ENCODE measurements at places on chromosomes 2 and 18.

DNA sequence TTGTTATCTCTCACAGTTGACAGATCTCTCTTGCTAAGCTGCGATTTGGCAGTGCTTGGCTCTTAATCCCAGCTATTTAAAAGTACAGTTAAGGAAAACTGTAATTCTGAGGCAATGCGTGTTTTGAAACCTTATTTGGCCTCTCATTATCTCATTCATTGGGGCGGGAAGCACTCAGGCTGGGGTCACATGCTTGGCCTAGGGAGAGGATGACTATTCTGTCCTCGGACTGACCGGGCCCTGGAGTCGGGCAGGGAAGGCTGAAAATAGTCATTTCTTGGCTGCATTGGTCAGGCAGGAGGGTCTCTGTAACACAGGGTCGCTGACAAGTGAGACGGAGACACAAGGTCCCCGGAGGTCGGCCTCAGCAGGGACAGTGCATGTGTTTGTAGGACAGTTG is 20.2 kb upstream of the EMILIN2 start:
- no peak for DNase-seq

GRCh38 chr2:4618141-4618540 is 914.8 kb downstream of the DCDC2C start:
- no peak for DNase-seq

DNA sequence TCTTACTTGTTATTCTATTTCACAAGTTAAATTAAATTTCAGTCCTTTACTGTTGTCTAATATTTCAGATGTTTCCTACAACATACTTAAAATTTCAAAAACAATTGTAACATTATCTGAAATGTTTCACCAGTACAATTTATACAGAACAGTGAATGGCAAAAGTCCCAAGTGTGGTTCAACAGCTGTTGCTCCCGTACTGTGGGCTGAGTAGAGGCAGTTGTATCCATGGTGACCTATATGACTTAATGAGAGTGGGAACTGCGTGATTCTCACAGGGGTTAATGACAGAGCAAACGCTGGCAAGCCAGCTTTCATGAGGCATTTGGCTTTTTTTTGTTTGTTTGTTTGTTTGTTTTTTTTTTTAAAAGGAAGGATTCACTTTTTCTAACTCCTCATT is 5.3 kb upstream of the PLCL1 start:
- no peak for DNase-seq

- DNase-seq, result no peak
Observed at GRCh38 chr2:165587335-165587938, 117.9 kb downstream of the CSRNP3 start.

DNA sequence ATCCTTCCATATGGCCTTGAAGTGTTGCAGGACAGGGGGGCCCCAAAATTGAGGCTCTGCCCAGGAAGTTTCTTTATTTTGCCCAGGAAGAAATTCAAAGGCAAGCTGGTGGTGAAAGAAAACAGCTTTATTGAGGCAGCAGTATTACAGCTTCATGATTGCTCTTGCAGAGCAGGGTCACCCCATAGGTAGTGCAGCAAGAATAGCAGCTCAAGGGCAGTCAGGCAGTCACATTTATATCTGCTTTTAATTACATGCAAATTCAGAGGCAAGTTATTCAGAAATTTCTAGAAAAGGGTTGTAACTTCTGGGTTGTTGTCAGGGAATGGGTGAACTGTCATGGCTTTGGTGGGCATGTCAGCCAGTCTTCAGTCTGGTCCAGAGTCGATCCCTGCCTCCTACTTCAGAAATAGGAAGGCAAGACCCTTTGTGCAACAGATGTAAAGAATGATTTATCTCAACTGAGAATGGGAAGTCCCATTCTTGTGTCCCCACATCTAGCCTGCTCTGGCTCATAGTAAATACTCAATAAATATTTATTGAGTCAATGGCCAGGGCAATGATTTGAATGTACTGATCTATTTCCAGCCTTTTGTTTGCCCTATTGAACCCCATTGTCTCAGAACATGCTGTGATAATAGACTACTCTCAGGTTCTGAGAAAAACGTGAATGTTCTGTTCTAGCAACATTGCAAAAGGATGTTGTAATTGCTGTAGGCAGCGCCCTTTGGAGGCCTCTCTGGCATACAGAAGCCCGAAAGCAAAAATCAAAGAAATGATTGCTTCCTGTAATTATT is 129.8 kb downstream of the MYO3B start:
- DNase-seq, result no peak

DNA sequence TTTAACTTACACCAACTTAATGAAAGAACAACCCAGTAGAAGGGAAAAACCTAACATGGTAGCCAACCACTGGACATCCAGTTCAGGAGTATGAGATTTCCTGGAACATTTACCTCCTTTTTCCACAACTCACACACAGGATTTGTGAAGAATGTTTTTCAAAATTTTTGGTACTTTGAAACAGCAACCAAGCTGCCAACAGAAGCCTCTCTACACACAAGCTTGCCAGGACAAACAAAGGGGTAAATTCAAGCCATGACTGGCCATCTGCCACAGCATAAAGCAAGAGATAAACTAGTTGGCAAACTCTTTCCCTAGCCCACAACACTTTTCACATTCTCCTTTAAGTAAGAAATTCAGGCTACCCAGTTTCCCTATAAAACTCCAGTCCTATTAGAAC is 21.4 kb downstream of the MGAT4A start:
- DNase-seq, result no peak

GRCh38 chr2:59021786-59022185 is 780.7 kb upstream of the FANCL start:
- no peak for DNase-seq

DNA sequence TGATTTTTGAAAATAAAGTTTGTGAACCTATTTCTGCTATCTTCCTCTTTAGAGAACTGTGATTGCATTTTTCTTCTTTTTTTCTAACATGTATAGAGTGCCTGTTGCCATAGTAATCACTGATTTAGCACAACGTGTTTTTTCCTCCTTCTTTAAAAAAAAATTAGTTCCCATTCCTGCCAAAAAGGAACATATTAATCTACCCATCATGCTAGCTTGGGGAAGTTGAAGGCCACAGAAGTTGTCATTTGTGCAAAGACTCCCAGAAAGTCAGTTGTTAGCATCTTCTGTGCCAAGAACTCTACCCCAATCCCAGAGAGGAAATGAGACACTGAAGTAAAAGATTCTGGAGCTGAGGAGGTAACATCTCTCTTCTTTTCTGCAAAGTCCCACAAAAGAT is 57.3 kb downstream of the SLC8A1 start:
- DNase-seq, result no peak

DNA sequence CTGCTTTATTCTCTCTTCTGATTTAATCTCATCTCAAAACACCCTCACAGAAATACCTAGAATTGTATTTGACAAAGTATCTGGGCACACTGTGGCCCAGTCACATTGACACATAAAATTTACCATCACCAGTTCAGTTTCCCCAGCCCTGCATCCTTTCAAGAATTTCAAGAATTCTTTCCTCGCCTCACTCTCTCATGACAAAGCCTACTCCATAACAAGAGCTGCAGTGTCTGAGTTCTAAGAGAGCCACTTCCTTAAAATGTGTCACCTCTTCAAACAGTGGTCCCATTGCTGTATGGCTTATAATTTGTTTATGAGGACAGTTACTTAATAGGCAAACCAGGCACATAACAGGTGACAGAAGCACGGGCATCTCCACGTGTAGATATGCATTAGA is 90.9 kb upstream of the STK39 start:
- no peak for DNase-seq

- peak; percentile 50 for DNase-seq
Observed at GRCh38 chr2:129923265-129924091, 56.0 kb upstream of the RAB6C start.

DNA sequence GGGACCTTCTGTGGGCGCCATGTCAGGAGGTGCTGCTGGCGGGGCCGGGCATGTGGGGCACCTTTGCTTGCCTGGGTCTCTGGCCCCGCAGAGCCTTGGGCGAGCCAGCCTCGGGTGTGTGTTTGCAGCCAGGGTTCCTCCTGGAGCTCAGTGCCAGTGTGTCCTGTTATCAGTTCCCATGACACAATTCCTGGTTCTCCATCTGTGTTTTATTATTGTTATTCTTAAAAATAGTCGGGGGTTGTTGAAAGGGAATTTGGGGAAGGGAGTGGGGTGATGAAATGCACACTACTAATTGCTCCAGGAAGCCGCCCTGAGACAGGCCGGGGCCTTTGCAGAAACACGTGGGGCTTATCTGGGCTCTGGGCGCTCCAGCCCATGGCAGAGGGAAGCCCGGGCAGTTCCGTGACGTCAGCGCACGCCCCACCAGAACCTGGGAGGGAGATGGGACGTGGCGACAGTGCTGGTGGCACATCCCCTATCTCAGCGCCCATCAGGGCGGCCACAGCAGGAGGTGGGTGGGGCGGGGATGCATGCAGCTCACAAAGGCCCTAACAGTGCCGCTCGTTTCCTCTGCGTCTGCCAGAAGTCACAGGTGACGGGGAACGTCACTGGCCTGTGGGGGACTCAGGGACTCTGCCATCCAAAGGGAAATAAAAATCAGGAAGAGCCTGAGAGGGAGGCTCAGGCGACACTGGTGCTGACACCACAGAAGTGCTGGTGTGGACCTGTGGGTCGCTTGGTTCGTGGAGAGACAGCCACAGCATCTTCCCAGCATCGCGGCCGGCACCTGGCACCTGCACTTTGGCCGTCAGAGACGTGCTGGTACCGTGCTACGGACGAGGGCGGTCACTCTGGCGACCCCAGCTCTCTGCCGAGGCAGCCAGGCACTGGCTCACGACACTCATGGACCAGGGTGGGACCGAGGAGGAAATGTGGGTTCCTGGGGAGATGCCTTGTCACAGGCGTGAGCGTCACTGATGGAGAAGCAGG is 131.0 kb downstream of the NFATC1 start:
- DNase-seq, result no peak

- DNase-seq, result no peak
Observed at GRCh38 chr2:37084797-37085196, 479 bp downstream of the GPATCH11 start.

GRCh38 chr2:2328848-2329247 is 2.2 kb downstream of the MYT1L start:
- peak; percentile 1 for DNase-seq

DNA sequence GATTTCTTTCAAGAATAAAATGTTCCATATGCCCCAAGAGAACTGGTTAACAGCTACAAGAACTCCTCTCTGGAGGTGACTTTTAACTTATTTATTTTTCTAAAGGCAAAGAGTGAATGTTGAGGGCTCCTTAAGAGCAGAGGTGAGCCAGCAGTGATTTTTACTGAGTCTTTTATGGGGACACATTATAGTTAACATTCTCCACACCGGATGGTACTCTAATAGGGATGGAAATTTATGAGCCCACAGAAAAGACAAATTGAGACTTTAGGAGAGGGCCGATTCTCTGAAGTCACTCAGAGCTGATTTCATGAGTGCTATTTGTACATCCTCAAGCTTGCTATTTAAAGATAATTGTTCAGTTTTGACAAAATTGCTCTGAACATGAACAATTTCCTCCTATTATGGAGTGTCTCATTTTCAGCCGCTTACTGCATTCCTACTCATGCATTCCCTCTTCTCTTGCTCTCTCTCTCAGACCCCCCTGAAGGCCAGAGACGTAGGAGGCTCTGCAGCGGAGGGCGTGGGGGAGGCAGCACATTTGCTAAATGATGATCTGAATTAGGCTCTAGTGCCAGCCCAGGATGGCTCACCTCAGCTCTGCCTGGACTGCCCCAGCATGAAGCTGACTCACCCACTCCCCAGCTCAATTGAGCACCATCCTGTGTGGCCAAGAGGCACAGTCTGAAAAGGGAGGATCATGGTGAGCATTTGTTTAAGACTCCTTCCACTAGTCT is 5.9 kb upstream of the RPL37A start:
- DNase-seq, result no peak

DNA sequence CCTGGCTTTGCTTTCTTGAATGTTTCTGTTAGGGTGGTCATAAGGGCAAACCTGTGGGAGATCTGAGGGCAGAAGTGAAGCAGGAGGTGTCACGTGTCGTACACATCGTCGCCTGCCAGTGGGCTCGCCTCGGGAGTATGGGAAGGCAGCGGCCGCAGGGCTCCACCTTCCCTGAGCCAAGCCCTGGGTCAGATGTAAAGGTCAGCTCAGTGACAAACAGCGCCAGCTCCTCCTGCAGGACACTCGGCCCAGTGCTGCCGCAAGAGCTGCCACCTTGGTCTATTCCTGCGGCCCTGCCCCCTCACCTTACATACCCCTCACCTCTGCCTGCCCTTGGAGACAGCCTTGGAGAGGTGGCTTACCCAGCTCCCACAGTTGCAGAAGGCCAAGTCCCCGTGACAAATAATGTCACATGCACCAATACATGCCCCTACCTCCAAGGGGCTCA is 64.2 kb downstream of the PSMG2 start:
- peak; percentile 90 for DNase-seq

- DNase-seq, result no peak
Observed at GRCh38 chr18:31206071-31206470, 43.4 kb upstream of the DSC1 start.

DNA sequence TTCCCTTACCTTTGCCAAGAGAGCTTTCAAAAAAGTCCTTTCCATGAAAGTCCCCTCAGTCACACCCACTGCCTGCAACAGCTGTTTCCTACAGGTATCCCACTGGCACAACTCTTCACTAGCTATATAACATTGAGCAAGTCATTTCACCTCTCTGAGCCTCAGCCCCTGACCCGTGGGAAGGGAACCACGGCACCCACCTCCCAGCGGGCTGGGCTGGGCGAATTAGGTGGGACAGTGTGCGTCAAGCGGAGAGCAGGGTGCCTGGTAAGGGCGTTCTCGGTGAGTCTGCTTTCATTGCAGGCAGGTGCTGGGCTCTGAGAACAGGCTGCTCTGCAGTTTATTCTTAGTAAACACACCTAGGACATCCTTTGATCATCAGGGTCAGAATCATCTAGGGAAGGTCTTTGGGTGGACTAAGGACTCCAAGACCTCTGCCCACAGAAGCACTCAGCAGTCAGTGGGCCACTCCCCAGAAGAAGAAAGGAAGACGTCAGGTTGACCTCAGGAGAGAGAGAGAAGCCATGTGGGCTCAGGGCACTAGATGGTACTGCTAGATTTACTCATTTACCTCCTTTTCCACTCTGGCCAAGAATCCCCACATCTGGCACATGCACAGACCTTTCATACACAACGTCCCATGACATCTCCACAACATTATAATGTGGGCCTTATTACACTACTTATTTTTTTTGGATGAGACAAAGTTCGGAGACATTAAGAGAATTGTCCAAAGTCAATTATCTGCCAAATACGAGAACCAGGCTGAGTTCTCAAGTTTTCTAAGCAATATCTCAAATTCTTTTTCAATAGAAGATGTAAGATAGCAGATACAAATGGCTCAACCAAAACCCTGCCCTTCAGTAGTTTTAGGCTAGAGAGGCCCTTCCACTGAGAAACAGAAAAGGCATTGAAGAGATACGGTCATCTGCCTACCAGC is 79.9 kb downstream of the GALNT14 start:
- no peak for DNase-seq

GRCh38 chr2:66317268-66317890 is 117.5 kb upstream of the MEIS1 start:
- no peak for DNase-seq

- peak; percentile 50 for DNase-seq
Observed at GRCh38 chr2:237968048-237968862, 1.4 kb downstream of the UBE2F start.
